Posterior cingulate gyrus (tissue), 11 donors: ENCODE measurements at places on chromosomes 3 and 15.

DNA sequence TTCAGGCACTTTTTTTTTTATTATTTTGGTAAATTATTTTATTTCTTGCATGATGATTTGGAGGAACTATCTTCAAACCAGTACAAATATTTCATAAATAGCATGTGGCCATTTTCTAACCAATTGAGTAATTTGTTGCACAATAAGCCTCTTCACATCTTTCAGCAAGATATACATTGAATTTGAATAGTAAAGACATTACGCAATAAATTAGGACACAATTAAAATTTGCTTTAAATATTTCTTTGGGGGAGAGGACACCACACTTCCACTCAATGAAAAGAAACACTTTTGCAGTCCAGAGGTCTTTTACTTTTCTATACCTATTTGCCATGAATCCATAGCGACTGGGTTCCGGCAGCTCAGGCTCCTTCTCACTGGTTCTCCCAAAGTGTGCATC, 762.6 kb upstream of the GOLIM4 start:
- DNase-seq, result no peak

DNA sequence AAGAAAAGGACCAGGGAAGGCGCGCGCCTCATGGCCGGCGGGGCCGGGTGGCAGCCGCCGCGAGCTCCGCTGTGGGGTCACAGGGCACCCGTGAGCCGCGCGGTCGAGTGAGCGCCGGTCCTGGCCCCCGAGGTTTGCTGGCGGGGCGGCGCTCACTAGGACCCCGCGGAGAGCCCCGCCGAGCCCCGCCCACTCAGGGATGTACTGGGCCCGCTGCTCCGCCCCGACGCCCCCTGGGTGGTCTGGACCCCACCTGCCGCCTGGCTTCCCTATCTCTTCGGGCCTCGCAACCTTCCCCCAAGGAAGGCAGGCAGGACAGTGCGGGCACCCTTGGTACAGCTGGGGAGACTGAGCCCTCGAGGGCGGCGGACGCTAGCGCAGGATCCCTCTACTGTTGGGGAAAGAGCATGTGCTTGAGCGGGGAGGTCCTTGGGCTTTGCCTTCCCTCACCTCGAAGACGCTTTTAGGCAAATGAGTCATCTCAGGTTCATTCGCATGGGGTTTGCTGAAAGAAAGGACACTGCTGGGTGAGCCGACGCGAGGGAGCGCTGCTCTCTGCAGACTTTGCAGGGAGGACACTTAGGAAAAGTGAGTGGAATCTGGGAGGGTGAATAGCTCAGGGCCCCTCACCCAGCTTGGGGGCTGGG, at the start of gene CHRNB4:
TSS of gene CHRNB4 (minus strand) at position 109 of the 647 bp plus-strand sequence. CDS start at position 32, 77 bp downstream.
- no peak for DNase-seq

DNA sequence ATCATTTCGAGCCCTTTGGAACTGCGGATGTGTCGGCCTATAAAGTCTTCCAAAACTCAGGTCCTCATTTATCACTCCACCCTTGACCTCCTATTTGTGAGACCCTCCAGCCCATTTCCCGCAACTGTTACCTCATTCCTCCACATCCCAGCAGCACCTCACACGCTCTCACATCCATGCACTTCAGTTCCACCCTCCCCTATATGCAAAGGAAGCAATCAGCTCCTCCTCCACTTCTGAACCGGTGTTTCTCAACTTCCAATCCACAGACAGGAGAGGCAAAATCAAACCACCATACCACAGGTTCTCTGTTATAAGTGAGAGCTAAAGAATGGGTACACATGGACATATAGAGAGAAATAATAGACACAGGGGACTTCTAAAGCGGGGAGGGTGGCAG, 36.7 kb upstream of the MECOM start:
- no peak for DNase-seq

DNA sequence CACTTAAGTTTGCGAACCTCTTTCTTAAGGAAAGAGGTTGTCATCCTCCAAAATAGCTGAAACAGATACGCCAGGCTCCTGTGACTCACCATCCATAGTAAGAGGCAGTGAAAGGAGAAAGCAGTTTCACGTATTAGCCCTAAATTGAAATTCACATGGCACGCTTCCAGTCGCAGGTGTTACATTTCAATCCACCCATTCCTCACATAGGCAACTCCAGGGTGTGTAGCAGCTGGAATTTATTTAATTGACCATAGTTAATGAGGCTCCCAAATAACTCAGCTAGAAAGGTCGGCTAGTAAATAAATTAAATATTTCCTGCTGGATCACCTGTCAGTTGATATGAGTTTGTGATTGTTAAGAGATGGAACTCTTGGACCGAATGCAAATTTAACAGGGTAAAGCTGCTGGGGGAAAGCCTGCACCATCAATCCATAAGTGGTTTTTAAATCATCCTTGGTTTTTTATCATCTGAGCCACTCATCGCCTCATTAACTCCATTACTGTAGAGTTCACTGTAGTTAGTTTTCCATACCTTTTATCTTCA, 19.6 kb downstream of the NSUN3 start:
- no peak for DNase-seq

- DNase-seq, result no peak
Measured at GRCh38 chr3:148373961-148374360, 323.7 kb upstream of the AGTR1 start.

- no peak for DNase-seq
Measured at GRCh38 chr3:108983051-108983450, 29.4 kb upstream of the GUCA1C start.

- no peak for DNase-seq
Measured at GRCh38 chr3:184919651-184920050, 107.7 kb downstream of the VPS8 start.

- no peak for DNase-seq
Measured at GRCh38 chr15:85071061-85071460, 89.4 kb downstream of the PDE8A start.

- DNase-seq, result no peak
Measured at GRCh38 chr15:49813625-49814024, 192.8 kb downstream of the DTWD1 start.

DNA sequence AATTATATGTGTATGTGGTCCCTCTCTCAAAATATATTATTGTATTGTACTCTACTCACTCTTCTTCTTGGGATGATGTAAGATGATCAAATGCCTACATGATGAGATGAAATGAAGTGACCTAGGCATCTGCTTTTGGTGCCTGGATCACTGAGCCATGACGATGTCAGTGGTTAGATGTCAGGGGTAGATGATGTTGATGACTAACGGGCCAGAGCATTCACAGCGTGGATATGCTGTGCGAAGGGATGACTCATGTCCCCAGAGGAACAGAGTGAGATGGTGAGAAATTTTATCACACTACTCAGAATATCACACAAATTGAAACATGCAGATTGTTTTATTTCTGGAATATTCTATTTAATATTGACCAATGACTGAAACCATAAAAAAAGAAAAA, 233.9 kb upstream of the CADM2 start:
- DNase-seq, result no peak

GRCh38 chr3:186653080-186653707, 12.6 kb upstream of the HRG start:
- no peak for DNase-seq

- DNase-seq, result no peak
Measured at GRCh38 chr3:152309031-152309430, 40.3 kb downstream of the MBNL1 start.

- DNase-seq, result no peak
Measured at GRCh38 chr15:57752436-57752835, 45.9 kb downstream of the POLR2M start.

DNA sequence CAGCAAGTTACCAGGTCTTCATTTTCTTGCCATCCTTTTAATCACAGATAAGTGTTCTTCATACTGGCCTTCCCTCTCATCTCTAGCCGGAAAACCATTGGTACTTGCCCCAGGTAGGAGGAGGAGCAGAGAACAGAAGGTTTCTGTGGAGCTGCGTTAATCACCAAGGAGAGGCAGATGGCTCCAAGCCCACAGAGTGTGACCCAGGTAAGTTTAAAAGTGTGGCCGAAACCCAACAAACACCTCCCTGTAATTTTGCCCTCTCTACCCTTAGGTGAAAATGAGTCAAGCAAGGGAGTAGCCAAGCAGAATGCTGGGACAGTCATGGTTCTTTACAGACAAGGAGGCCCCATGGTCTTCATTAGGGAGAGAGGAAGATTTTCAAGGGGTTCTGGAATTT, 37.3 kb downstream of the NFKBIZ start:
- DNase-seq, result no peak

- no peak for DNase-seq
Measured at GRCh38 chr15:85168642-85169173, 187.1 kb downstream of the PDE8A start.

GRCh38 chr3:183027276-183027675, 46.9 kb upstream of the DCUN1D1 start:
- no peak for DNase-seq

DNA sequence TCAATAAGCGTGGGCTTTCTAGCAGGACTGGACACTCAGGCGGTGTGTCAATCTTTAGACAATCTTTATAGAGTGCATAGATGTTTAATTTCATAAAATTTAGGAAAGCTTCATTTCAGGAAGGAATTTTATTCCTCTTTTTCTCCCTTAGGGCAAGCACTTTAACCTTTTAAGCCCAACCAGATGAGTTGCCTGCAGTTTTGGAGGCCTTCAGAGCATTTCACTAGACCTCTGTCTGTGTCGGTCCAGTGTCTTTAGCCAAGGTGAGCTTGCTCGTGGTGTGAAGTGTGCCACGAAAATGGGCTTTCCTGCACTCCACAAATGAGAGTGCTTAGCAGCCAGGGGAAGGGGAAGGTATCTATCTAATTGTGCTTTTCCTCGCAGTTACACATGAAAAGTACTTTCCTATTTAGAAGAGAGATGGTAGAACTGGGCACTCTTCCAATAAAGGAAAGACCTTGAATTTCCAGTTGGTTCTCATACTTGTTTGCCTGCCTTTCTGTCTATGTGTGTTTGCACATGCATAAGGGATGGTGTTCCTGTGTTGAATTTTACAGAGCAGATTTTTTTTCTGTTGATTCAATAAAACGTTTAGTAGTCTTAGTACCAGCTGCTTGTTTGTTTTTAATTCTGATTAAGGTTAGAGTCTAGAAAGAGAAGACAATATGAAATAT, 53.6 kb downstream of the FEZF2 start:
- no peak for DNase-seq

DNA sequence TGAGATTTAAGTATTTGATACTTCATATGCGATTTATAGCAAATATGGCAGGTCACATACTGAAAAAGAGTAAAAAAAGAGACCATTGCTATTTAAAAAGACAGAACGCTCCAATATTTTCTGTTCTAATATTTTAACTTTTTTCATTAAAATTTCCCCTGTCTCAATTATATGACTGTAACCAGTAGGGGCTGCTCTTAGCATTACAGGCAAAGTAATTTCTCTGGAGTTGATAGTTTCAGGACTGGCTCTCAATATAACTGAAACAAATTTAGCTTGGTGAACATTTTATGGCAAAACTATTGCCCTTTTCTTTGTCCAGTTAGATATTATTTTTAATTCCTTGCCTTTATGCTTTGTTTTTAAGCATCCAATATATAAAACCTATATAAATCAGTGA, 286.3 kb upstream of the ROBO2 start:
- DNase-seq, result no peak

- DNase-seq, result no peak
Measured at GRCh38 chr15:101827257-101827656, 15.3 kb downstream of the OR4F15 start.

DNA sequence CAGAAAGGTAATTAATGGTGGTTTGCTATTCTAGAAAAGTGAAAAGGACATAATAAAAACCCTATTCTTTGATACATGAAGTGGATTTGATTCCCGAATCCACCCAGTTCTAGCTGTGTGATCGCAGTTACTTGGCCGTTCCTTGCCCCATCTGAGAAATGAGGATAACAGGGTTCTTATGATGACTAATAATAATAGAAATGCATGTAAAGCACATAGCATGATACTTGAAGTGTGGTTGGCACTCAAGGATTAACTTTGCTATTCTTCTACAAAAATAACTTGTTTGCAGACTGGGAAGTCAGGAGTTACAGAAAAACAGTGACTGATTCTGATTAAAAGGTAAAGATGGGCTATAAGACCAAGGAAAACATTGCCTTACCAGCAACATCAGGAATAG, 26.8 kb downstream of the PARL start:
- DNase-seq, result no peak

GRCh38 chr3:18208856-18209255, 216.3 kb downstream of the SATB1 start:
- DNase-seq, result no peak
